Esophagus muscularis mucosa (tissue), 4 donors: ENCODE measurements at places on chromosomes 2 and 18. TPM values are rescaled to one million over a fixed set of nuclear protein-coding genes. Genes with fewer than 3 reads are reported as not detected.

Gene SLC40A1
- total RNA-seq = 35.3 TPM

- no peaks in the 10 kb centered on the region for H3K36me3 ChIP-seq
- no peak for DNase-seq
- H3K27ac ChIP-seq = no peak overlapping the region
- H3K4me1 ChIP-seq = no peaks in the 10 kb centered on the region
Measured at GRCh38 chr2:176691471-176691870, 422.2 kb downstream of the MTX2 start.

Gene BOLL
- total RNA-seq = not detected

Gene ERICH2
- total RNA-seq = 1.7 TPM

GRCh38 chr2:109379507-109379906 lies 234.3 kb downstream of the SEPTIN10 start:
- H3K27ac ChIP-seq = no peak overlapping the region
- H3K27me3 ChIP-seq = no peaks in the 10 kb centered on the region
- DNase-seq = peak; percentile 68
- H3K4me1 ChIP-seq = peaks cover 23% of the 10 kb centered on the region
- no peak overlapping the region for H3K4me3 ChIP-seq

DNA sequence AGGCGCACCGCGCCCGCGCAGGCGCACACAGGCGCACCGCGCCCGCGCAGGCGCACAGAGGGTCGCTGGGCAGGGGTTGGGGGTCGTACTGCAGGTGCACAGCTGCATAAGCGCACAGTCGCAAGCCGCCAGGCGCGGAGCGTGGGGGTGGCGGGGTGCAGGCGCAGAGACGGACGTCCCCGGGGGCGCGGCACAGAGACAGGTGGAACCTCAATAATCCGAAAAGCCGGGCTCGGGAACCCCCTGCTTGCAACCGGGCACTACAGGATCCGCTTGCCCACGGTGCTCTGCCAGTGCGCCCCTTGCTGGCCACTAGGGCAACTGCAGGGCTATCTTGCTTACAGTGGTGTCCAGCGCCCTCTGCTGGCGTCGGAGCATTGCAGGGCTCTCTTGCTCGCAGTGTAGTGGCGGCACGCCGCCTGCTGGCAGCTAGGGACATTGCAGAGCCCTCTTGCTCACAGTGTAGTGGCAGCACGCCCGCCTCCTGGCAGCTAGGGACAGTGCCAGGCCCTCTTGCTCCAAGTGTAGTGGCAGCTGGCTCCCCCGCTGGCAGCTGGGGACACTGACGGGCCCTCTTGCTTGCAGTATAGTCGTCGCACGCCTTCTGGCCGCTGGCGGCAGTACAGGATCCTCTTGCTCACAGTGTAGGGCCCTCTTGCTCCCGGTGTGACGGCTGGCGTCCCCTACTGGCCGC lies 34.9 kb downstream of the FAM110C start:
- no peaks in the 10 kb centered on the region for H3K36me3 ChIP-seq
- no peak overlapping the region for H3K27ac ChIP-seq
- H3K4me3 ChIP-seq = no peak overlapping the region
- no peaks in the 10 kb centered on the region for H3K4me1 ChIP-seq

DNA sequence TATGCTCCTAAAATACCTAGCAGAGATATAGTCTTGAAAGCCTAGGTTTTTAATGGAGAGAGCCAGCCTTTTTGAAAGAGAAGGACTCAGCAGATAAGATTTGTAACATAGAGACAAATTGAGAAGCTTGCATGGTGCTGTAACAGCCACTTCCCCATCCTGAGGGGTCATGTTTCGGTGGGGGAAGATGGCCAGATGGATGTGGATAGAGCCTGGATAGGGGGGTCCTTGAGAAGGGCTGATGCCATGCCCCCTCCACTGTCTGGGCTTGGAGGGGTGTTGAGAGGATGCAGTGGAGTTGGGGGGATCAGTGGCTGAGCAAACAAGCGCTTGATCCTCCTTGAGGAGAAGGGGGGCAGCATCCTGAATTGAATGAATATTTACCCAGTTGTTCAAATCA lies 178.0 kb upstream of the HS6ST1 start:
- H3K27ac ChIP-seq = no peak overlapping the region
- no peak overlapping the region for H3K4me3 ChIP-seq
- no peak for DNase-seq
- H3K4me1 ChIP-seq = no peaks in the 10 kb centered on the region
- no peaks in the 10 kb centered on the region for H3K36me3 ChIP-seq
- H3K27me3 ChIP-seq = no peaks in the 10 kb centered on the region

DNA sequence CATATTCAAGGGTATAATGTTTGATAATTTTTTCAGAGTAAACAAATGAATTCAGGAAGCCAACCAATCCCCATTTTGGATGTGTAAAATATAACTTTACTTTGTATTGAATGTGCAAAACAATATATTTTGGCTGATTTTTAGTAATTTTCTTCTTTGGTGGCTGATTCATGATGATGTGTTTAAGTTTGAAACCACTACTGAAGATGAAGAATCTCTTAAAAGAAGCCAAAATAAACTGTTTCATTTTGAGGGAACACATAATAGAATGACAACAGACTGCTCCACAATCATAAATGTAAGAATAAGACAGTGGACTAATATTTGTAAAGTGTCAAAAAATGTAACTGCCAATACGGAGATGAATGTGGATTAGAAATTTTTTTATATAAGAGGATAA lies 52.5 kb upstream of the TRIM43 start:
- no peaks in the 10 kb centered on the region for H3K27me3 ChIP-seq
- no peak overlapping the region for H3K27ac ChIP-seq
- DNase-seq = no peak
- H3K4me1 ChIP-seq = peaks cover 5% of the 10 kb centered on the region
- H3K4me3 ChIP-seq = no peak overlapping the region

DNA sequence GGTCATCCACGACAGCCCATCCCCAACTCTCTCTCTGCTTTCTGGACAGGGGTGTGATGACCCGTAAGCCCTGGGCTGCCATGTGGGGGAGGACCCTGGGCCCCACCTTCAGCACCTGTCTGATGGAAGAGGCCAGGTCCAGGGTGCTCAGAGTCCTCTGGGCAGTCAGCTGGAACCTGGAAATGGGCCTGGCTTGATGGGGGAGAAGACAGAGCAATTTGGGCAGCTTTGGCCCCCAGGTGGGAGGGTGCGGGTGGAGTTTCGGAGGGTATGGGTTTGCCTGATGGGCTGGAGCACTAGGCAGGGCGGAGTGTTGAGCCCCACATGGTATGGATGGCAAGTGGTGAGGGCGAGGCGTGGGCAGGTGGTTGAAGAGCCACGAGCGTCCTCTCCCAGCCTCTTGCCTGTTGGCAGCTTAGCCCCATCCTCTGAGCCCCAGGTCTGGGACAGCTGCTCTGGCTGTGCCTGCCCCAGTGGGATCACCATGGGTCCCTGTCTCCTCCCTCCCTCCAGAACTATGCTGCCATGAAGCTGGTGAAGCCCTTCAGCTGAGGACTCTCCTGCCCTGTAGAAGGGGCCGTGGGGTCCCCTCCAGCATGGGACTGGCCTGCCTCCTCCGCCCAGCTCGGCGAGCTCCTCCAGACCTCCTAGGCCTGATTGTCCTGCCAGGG lies 232.7 kb downstream of the DYSF start:
- H3K4me3 ChIP-seq = no peak overlapping the region
- no peak for DNase-seq
- H3K27me3 ChIP-seq = no peaks in the 10 kb centered on the region
- H3K4me1 ChIP-seq = no peaks in the 10 kb centered on the region

Gene CKAP2L
- total RNA-seq = 1.5 TPM

Gene PLGLB2
- total RNA-seq = 0.98 TPM

DNA sequence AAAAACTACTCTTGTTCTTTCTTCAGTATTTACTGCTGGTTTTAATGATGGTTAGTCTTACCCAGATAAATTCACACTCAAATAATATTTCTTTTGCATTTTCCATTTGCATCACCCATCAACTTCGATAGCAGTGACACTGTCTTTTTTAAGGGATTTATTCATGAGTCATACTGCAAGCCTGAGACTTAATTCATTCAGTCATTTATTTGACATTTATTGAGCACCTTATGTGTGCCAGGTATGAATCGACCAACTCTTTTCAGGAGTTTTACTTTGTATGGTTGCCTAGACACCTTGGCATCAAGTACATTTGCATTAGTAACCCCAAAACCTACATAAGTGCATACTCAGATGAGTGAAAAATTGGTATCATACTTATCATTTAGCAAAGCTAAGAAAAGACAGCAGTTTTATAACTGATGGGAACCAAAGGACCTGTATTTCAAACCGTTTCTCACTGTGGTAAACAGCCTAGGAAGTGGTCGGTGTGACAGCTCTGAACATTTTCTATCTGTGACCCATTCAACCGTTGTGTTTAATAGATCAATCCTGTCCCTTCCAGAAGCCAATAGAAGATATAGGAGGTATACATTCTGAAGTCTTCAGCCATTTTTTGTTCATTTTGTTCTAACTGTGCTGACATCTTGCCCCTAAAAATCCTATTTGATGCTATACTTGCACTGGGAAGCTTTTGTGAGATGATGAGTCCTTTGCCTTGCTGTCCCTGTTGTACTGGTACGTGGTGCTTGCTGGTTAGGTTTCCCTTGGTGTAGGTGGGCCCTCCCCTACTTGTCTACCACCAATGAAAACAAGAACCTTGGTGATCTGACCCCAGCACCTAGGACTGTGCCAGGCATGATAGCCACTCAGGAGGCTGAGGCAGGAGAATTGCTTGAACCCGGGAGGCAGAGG lies 484.7 kb upstream of the RAB12 start:
- H3K4me3 ChIP-seq = no peak overlapping the region
- H3K27ac ChIP-seq = no peak overlapping the region
- no peak for DNase-seq
- H3K36me3 ChIP-seq = no peaks in the 10 kb centered on the region
- no peaks in the 10 kb centered on the region for H3K4me1 ChIP-seq

DNA sequence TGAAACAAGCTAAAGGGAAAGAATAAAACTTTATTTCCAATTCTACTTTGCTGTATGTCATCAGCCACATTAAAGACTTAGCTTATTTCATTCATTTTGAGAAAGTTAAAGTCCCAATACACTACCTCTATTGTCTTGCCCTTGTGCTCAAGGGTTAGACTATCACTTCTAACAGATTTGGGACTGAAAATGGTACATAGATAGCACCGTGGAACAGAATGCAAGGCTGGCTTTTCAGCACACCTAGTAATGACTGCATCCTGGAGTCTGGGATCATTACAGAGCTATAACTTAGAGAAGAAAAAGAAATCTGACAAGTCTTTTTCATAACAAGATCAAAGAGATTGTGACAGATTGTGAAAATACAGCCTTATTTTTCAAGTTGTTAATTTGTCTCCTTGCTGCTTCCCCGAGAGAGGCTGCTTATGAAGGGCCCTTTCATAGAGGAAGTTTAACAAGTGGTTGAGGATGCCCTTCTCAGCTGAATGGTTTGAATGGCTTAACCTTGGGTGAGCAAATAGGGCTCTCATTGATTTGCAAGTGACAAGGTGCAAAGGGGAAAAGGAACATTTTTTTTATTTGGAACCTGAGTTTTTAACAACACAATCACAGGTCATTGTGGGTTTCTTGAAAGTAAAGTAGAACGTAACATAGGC lies 371.8 kb downstream of the EPHA4 start:
- H3K4me1 ChIP-seq = peaks cover 13% of the 10 kb centered on the region
- no peaks in the 10 kb centered on the region for H3K36me3 ChIP-seq
- no peak overlapping the region for H3K27ac ChIP-seq
- H3K4me3 ChIP-seq = no peak overlapping the region
- DNase-seq = no peak

Gene TTN
- total RNA-seq = 8.3 TPM
